ENCODE measurements at places on chromosomes 7 and 10.
A peak's percentile ranks its signal among the peaks of the same experiment; 100 is the strongest.

DNA sequence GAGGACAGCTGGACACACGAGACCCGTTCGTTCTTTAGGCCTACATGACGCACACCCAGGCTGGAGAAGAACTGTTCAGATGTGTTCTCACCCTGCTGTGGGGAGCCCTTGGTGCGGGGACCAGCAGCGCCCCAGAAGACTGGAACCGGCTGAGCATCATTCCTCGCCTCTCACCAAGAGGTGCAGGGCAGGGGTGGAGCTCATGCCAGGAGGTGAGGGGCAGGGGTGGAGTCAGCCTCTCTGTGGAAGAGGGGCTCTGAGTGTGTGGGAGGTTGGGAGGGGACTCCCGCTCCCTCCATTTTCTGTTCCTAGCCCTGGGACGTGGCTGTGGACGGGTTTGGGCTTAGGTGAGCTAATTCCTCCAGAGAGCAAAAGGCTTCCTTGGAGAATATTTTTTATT, 66.0 kb upstream of the SHH start:
- no peak for DNase-seq

GRCh38 chr10:28587270-28587969, 54.5 kb downstream of the WAC start:
- no peak for DNase-seq

- no peak for DNase-seq
These were observed 170.1 kb downstream of the BBS9 start for GRCh38 chr7:33299425-33299824.

GRCh38 chr7:16762177-16762576, 8.6 kb downstream of the TSPAN13 start:
- DNase-seq, result no peak

- DNase-seq, result no peak
These were observed 393.1 kb downstream of the EXOC4 start for GRCh38 chr7:133645884-133646391.

DNA sequence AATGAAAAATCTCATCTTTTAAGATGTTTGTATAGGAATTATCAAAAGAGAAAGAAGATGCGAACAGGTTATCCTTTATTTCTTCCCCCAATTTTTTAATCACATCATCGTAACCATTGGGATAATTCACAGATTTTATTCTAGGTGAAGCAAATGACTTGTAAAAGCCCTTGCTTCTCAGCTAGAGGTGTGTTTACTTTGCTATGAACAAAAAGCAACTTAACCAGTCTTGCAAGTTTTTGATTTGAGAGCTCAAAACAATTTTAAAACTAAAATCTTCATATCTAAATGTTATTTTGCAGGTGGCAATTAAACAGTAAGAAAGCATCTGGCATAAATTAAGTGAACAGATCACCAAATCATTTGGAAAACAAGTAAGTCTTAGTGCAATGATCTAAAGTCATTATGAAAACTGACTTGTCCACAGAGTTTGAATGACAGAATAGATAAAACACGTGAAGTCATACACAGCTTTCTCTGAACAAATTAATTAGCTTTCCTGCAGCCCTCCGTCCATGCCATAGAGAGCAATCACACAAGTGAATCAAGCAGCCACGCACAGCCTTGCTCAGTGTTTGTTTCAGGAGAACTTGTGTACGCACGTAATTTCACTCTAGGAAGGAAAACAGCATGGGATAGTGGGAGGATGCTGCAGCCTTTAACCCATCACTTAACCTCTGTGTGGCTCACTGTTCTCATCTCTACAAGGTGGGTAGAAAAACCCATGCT, 85.0 kb upstream of the ZNF800 start:
- no peak for DNase-seq

DNA sequence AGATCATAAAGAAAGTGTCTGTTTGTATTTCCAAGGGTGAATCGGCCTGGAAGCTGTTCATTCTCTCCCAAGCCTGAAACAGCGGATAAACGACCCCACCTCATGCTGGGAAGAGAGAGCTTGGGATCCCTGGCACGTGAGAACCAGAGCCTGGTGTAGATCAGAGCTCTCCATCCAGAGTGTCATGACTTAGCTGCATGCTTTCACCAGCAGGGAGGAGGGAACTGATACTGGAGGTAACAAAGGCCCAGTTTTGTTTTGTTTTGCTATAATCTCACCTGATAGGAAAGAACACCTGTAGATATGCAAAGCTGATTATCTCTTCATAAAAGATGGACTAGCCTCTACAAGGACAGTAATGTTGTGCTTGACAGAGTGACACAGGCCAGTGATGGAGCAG, 236.6 kb downstream of the POM121L12 start:
- DNase-seq, result no peak

GRCh38 chr7:35249537-35249907, 4.4 kb downstream of the TBX20 start:
- no peak for DNase-seq

- no peak for DNase-seq
These were observed 32.3 kb downstream of the SLC39A12 start for GRCh38 chr10:17984056-17984455.

GRCh38 chr7:88001744-88002530, 67.9 kb downstream of the ADAM22 start:
- DNase-seq, result no peak

DNA sequence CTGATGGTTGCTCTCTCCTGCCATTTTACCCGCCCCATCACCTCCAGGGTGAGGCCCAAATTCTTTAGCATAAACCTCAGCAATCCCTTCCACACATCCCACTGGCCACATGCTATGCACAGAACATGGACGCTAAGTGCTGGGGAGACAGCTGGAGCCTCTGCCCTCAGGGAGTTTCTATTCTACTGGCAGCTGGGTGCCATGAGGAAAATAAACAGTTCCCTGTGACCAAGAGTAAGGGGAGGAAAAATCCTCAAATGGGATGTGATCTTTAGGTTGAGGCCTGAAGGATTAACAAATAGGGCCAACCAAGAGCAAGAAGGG, 1.2 kb downstream of the PARP12 start:
- no peak for DNase-seq

- no peak for DNase-seq
These were observed 175.7 kb upstream of the PCLO start for GRCh38 chr7:83338277-83338950.

- DNase-seq, result no peak
These were observed 49.4 kb upstream of the ARL4A start for GRCh38 chr7:12637819-12638592.

DNA sequence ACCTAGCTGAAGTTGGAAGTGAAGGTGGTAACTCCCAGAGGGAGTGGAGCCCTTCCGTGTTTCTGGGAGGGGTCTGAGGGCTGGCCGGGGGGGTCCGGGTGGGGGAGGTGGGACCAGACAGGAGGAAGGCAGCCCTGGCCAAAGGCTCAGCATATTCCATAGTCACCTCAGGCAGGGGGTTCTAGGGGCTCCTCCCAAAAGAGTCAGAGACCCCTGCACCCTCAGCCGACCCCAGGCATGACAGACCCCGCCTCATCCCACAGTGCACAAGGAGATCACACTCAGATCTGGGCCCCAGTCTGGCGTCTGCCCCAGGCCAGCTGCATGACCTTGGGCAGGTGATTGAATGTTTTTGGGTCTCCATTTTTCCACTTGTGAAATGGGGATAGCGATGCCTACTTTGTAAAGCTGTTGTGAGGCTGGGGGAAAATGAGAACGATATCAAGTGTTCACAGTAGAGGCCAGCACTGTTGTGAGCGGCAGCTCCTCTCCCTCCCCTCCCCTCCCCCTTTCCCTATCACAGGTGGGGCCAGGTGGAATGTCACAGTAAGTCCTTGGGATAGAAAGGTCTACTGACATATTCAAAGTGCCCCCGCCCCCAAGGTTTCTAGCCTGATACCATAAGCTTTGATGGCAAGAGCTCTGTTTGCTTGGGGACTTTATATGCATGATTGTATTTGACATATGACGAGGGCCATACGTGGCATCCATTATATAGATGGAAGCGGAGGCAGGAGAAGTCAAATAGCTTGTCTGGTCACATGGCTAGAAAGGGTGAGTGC, 33.3 kb downstream of the DNAJB12 start:
- DNase-seq, result peak; percentile 11

- no peak for DNase-seq
These were observed 21.8 kb downstream of the NET1 start for GRCh38 chr10:5434017-5434753.

DNA sequence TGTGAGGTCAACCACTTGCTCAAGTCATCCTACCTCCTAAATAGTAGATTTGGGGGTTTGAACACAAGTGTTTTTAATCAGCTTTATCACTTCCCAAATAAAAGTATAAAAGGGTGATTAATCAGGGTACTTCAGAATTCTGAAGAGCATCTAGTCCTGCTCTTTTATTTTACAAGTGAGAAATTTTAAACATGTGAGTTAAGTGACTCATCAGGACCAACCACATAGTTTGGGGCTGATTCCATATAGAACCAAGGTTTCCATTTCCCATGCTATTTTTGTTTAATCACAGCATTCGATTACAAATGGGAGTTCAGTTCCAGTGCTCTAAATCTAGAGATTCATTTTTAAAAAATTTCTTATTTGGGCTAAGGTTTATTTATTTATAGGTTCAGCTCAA, 113.4 kb downstream of the GPR158 start:
- no peak for DNase-seq

DNA sequence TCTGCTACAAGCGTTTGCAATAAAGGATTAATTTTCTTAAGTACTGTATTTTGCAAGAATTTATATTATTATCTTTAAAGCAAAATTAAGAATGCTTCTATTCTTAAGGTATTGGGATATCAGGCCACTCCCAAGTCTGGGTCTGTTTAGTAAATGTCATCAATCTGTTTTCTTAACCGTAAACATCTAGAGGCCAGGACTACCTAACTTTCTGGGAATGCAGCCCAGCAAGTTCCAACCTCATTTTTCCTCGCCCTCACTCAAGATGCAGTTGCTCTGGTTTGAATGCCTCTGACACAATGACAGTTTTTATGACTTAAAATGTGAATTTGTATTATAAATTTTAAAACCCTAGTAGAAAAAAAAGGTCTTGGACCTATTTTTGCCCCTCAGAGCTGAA, 143.5 kb downstream of the INHBA start:
- no peak for DNase-seq

DNA sequence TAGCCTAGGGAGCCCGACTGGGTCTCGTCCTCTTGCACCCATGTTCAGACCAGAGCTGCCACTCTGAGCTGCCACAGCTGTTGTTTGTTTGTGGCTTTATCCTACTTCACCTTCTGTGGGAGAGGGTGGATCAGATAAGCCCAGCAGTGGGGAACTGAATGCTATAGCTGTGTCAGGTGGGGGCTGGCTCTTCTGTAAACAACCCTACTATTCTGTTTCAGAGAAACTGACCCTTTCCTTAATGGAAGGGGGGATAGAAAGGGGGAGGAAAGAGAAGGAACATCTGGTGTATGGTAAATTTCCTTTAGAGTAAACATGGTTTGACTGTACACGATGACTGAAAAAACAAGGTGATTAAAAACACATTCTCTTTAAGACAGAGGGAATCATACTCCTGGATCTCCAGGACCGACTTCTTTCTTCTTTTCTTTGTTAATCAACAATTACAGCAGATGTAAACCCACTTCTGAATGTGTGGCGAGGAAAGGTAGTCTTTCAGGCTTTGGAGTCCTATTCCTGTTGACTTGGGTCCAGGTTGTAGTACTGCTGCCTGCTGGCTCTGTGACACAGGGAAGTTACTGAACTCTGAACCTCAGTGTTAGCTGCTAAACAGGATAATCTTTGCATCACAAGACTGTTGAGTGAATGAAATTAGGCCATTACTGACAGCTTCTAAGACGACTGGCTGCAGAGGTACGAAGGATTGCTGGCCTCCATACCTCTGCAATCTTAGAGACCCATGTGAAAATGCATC, 6.0 kb downstream of the PRXL2A start:
- DNase-seq, result no peak

GRCh38 chr10:61189912-61190311, 245.9 kb upstream of the RHOBTB1 start:
- no peak for DNase-seq

GRCh38 chr7:89714131-89714530, 440.1 kb upstream of the STEAP1 start:
- no peak for DNase-seq

DNA sequence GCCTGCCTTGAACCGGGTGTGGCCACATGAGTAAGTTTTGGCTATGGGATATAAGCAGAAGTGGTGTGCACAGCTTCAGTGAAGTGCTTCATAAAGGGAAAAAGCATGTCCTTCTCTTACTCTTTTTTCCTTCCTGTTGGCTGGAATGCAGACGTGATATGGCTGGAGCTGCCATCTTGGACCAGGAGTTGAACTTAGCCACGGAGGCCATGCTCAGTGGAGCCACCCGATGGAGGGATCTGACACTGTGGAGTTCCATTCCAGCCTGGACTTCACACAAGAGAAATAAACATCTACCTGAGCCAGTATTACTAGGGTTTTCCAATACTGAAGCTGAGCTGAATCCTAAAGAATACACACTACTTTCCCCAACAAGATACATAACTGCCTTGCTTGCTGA, 52.3 kb downstream of the CCDC3 start:
- DNase-seq, result no peak

DNA sequence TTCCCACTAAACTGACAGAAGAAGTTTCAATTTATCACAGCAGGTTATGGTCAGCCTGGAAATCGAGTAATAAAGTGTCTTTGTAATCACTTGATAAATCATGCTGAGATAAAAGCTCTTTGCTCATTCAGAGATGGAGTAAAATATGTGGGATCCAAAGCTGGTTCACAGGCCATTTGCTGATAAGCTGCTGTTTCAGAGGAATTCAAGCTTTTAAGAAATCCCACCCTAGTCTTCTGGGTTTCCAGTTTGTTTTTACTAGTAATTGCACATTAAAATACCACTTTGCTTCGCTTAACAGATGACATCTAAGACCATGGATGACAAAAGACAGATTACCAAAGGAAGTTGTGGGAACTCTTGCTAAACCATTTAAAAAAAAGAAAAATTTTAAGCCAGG, 37.4 kb upstream of the CDK6 start:
- no peak for DNase-seq

GRCh38 chr10:9643782-9644181, 1373.9 kb upstream of the CELF2 start:
- DNase-seq, result no peak

GRCh38 chr7:133709036-133709880, 417.9 kb upstream of the LRGUK start:
- DNase-seq, result no peak

GRCh38 chr7:46285878-46286277, 364.8 kb upstream of the IGFBP3 start:
- DNase-seq, result no peak

DNA sequence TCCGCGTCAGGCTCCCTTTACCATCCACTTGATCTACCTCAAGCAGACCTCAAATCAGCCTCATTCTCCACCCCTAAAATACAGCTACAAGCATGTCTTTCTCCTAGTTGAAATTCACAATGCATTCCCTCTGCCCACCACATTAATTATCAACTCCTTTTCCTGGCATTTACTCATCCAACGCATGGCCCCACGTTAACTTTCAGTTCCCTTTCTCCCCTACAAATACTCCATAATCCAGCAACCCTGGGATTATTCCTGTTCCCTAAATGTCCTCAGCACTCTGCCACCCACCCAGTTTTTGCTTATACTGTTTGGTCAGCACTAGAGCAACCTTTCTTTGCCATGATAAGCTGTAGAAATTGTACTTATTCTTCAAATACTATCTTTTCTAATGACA, 5.7 kb upstream of the VIM start:
- DNase-seq, result no peak
